Astrocyte of the hippocampus (primary cell): ENCODE measurements at places on chromosomes 1 and 21.
A peak's percentile ranks its signal among the peaks of the same experiment; 100 is the strongest.

- DNase-seq: peak; percentile 72
These were observed 64.8 kb downstream of the FAM163A start for GRCh38 chr1:179807691-179808485.

- no peak for DNase-seq
These were observed 352.3 kb upstream of the B3GALT2 start for GRCh38 chr1:193538680-193539079.

GRCh38 chr1:15727424-15727823, 8.6 kb upstream of the SLC25A34 start:
- DNase-seq: no peak

DNA sequence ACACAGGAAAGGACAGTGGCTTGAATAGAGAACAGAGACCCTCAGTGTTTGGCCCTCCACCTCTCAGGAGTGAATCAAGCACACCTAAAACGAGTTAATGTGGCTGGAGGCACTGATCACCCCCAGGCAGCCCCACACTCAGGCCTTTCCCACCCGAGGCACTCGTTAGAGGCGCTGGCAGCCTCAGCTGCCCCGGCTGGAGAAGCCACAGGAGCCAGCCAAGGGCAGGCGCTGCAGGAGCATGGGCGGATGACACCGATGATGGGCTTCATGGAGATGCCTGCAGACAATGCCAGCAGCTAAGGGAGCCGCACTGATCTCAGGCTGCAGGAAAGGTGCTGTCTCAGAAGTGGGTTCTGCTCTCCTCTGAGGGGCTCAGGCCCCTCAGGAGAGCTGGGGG, 24.1 kb upstream of the ABCG1 start:
- no peak for DNase-seq
